ENCODE measurements at places on chromosomes 4 and X.

DNA sequence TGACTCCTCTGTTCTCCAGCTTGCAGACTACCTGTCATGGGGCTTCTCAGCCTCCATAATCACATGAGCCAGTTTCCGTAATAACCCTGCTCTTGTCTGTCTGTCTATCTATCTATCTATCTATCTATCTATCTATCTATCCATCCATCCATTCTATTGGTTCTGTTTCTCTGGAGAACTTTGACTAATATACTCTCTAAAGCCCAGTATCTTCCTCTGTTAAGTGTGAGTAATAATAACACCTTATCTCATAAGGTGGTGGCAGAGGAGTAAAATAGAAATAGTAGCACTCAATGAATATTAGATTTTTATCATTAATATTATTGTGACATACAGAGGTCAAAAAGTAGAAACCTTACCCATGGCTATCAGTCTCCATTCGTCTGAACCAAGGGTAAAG is 177.9 kb upstream of the PGRMC2 start:
- no peak for DNase-seq

GRCh38 chrX:45747905-45748304 is 547.2 kb upstream of the DIPK2B start:
- no peak for DNase-seq

GRCh38 chrX:104854790-104855340 is 288.9 kb downstream of the IL1RAPL2 start:
- DNase-seq, result no peak

GRCh38 chr4:128337863-128338262 is 50.2 kb upstream of the PGRMC2 start:
- DNase-seq, result no peak

DNA sequence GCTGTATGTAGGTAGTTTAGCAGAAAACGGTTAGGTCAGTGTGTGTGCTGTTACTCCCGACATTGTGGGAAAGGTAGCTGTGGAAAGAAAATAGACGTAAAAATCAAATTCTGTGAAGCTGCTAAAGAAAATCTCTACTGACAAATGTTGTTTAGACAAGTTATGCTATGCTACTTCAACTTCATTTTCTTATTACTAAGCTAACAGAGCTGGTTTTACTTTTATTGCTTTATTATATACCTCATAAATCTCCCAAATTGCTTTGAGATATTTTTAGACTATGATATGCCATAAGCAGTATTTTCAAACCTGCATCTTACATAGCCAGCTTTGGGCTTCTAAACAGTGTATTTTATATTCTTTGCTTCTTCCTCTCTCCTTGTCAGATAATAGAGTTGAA is 108.2 kb upstream of the PACRGL start:
- DNase-seq, result no peak
